ENCODE measurements at places on chromosomes 1 and 21.

GRCh38 chr1:201737352-201738060, 91.5 kb upstream of the IPO9 start:
- peak; percentile 82 for DNase-seq

DNA sequence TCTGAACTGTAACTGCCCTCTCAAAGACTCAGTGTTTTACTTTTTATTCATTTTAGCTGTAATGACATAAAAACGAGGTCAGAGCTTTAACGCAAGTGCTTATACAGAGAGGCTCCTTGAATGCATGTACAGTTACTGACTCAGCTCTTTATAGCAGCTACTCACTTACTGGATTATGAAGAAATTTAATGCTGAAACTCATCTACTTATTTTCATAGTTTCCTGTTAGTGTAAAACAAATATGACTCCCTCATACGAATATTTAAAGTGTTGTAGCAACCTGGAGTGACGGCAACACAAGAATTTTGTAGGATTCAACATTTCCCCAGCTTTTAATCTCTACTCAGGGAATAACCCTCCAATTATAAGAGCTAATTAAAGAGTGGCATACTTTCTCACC, 32.7 kb downstream of the ADSS2 start:
- DNase-seq = no peak

DNA sequence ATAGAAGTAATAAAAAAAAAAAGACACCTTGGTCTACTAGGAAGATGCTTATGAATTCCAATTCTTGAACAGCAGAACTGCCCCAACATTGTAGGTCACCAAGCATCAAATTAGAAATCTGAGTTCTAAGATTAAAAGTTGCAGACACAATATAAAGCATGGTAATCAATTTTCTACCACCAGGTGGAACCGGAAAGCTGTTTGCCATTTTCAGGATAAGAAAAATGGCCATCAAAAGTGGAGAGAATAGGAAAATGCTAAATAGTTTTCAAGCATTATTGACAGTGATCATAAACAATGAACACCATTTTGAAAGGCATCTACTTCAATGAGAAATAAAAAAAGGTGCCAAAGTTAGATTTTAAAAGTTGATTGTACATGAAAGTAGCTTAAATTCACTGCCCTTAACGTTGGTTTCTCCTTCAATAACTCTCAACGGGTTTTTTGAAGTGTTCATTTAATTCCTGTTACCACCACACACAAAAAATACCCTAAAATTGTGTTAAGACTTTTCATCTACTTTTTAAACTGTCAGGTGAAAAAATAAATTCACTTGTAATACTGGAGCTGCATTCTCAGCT, 252.9 kb downstream of the KCNT2 start:
- no peak for DNase-seq

DNA sequence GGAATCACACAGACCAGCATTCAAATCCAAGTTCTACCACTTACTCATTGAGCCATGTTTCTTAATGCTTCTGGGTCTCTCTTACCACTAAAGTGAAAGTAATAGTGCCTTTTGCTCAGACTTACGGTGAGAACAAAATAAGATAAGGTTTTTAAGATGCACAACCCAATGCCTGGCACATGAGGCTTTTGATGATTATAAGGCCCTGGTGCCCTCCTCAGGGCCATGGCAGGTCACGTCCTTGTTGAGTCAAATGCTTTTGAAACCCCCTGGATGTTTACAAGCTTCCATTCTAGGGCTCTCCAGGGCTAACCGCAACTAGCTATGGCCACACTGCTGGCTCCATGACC, 76.0 kb downstream of the TENT5C start:
- no peak for DNase-seq

DNA sequence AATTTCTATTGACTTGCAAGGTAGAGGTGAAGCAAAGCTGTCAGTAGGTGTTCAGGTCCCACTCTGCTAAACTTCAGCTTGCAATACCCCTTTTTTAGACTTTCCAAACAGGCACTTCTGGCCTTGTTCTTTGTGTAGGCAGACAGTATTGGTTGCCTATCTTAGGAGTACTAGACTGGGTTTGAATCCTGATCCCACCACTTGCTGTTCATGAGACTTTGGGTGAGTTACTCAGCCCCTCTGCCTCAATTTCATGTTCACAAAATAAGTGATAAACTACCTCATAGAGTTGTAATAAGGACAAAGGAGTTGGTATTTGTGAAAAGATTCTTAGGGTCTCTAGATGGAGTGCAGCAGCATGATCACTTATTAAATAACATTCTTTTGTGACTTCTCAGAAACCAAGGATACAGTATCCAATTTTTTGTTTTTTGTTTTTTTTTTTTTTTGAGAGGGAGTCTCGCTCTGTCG, 5.2 kb downstream of the RCC1 start:
- no peak for DNase-seq

DNA sequence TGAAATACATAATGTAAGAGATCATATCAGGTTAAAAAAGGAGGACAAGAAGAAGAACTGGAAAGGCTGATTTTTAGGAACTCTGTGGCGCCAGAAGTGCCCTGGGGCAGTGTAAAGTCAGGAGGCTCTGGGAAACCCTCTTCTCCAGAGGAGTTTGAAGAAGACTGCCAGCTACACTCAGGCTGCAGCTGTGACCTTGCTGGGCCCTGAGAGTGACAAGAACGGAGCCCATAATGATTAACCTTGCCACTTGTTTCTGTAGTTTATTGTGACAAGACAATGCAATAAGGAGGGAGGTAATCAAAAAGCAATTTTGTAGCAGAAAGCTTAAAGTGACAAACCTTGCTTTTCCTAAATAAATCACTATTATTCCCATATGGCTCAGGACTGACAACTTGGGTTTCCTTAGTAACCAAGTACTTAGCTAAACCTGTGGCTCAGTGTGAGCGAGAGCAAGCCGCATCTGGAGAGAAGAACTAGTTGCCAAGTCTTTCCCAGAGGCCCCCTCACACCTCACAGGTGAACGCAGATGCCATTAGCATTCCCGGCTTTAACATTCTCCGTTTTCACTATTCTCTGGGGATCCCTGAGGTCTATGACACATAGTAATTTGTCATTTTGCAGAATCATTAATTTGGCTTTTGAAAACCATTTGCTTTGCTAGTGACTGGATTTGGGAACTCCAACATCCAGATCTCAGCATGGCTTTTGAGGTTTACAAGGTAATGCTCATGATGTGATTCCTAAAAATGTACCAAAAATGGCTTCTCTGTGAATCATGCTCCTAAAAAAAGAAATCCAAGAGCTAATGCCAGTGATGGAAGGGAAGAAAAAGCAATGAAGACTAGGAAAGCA, 115.9 kb downstream of the OMA1 start:
- peak; percentile 27 for DNase-seq
